Chondrocyte (in vitro differentiated cells): ENCODE measurements at places on chromosomes 7 and 10. TPM values are rescaled to one million over a fixed set of nuclear protein-coding genes. Genes with fewer than 3 reads are reported as not detected.

DNA sequence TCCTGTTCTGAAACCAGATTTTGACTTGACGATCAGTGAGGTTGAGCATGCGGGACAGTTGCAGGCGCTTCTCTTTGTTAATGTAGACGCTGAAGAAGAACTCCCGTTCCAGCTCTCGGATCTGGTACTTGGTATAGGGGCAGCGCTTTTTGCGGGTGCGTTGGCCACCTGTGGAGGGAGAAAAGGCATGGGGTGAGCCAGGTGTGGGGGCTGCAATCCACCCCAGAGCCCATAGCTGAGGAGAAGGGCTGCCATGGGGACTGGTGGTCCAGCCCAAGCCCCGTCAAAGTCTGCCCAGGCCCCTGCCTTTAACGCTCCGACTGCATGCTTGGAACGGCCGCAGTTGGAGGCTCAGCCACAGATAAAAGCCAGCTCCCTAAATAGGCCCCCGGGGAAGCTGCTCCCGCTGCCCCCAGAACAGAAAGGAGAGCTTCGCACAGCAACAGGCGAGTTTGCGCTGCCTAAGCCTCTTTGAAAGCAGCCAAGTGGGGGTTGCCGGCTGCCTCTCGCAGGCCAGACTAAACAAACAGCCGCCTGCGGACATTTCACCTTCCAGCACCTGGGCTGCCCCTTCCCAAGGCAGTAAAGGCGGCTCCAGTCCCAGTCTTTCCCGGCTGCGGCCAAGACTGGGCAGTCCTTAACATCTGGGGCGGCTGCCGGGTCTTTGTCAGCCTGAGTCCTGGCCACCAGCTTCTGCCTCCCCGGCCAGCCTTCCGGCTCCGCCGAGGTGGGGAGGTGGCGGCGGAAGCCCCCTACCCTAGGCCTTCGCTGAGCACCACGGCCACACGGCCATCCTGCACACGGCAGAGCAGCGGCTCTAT is 2.0 kb downstream of the HOXA11 start:
- DNase-seq = peak; percentile 66

GRCh38 chr7:42876182-42877068 is 35.4 kb downstream of the C7orf25 start:
- DNase-seq = no peak

TRIM50 gene
- not detected in 3 replicates for total RNA-seq

GRCh38 chr7:117270371-117270770 is 52.5 kb downstream of the WNT2 start:
- no peak for DNase-seq

GRCh38 chr7:68122801-68123200 is 1126.2 kb downstream of the TYW1 start:
- no peak for DNase-seq

DNA sequence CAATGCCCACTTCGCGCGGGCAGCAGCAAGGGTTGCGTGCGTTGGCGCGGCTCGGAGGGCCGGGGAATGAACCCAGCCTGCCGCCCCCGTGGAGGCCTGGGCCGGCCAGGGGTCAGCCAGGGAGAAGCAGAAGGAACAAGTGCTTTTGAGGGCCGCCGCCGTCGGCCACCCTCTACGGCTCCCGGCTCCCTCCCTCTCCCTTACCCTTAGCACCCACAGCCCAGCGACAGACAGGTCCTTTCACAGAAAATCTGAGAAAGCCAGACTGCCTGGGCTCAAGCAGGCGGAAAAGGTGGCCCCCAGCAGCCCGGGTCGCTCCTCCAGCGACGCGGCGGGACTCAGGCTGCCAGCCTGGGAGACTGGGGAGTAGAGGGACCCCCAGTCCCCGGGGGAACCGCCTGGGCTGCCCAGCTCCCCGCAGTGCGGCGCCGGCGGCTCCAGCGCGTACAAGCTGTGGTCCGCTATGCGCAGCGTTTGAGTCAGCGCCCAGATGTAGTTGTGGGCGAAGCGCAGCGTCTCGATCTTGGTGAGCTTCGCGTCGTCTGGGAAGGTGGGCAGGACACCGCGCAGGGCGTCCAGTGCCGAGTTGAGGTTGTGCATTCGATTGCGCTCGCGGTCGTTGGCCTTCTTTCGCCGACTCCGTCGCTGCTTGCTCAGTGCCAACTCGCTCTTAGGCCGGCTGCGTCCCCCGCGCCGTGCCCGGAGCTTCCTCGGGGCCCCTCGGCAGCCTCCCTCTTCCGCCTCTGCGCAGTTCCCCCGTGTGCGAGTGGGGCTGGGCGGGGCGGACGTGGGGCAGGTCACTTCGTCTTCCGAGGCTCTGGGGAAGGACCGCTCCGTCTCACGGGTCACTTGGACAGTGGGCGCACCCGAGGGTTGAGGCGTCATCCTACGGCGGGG is 815 bp downstream of the NEUROG3 start:
- DNase-seq = no peak

DNA sequence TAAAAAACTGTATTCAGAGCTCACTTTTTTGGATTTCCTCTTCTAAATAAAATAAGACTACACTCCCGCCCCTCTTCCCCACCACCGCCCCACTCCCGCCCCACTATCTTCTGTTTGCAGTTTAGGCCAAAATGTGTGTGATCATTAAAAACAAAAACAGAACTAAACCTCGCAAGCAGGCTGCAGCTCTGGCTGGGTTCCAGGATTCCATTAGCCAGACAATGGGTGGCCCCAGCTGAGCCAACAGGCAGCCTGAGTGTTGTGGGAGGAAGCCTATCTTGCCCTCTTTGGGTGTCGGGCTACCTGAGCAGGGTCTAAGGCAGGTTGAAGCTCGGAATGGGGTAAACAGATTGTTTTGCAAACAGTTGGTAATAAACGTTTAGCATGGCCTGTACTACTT is 41.7 kb downstream of the ARL4A start:
- DNase-seq = no peak

GRCh38 chr10:47160967-47161366 is 139.0 kb upstream of the GDF10 start:
- no peak for DNase-seq

SPAM1 gene
- not detected in 3 replicates for total RNA-seq

GRCh38 chr7:21261627-21262594 is 166.0 kb upstream of the SP4 start:
- DNase-seq = no peak

- no peak for DNase-seq
These were observed 54.1 kb downstream of the FOXL3 start for GRCh38 chr7:343864-344607.

DNA sequence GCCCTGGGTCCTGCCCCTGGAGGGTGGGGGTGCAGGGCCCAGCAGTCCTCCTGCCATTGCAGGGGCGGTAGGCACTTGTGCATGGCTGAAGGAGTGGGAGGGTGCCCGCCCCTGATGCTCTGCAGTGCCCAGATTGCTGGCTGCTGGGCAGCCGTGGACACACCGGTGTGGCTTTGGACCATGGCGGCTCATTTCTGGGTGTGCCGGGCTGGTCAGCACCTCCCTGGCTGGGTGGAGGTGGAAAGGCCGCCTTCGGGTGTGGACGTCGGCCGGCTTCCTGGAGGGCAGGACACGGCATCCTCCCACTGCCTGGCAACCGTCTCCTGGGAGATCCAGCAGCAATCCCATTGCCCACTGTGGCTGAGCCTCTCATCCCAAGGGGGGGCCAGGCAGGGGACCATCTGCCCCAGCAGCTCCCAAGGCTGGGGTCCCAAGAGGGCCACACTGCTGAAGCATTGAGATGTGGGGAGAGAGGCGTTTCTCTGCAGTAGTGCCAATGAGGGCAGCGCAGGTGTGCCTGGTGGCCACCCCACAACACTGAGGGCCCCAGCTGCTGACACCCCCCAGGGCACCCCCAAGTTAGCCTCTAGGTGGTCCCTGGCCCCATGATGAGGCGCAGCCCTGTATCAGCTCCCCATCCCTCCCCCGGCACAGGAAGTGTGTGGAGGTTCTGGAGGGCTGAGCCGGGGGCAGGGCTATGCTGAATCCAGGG is 12.9 kb downstream of the TTYH3 start:
- no peak for DNase-seq

GRCh38 chr7:152896217-152896616 is 136.7 kb downstream of the ACTR3B start:
- DNase-seq = no peak

GRCh38 chr10:49055221-49055849 is 60.0 kb downstream of the VSTM4 start:
- no peak for DNase-seq

GRCh38 chr7:152922318-152923081 is 162.9 kb downstream of the ACTR3B start:
- DNase-seq = no peak

GPER1 gene
- 5.7 to 9.9 TPM (median 9.5 TPM) in 3 replicates for total RNA-seq

HBP1 gene
- 49.0 to 51.7 TPM (median 49.4 TPM) in 3 replicates for total RNA-seq

HMX3 gene
- total RNA-seq = not detected in 3 replicates

- no peak for DNase-seq
These were observed 468.0 kb upstream of the FZD8 start for GRCh38 chr10:36110097-36110496.

DYDC2 gene
- not detected in 3 replicates for total RNA-seq

DNA sequence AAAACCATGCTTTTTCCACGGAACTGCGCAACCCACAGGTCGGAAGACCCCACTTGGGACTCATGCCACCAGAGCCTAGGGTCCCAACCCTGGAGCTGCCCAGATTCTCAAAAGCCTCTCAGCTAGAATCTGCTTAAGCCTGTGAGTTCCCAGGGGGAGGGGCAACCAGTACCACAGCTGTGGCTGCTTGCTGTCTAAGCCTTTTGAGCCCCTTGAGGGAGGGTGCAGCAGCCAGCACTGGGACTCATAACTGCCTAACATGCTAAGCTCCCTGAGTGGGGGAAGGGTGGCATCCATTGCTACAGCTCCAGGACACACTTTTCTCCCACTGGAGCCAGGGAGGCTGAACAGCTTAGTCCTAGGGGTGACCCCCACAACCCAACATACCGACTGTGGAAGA is 485.6 kb upstream of the GRM3 start:
- no peak for DNase-seq

- no peak for DNase-seq
These were observed 111.9 kb downstream of the TCERG1L start for GRCh38 chr10:131199646-131200045.

DRGX gene
- not detected in 3 replicates for total RNA-seq

DNA sequence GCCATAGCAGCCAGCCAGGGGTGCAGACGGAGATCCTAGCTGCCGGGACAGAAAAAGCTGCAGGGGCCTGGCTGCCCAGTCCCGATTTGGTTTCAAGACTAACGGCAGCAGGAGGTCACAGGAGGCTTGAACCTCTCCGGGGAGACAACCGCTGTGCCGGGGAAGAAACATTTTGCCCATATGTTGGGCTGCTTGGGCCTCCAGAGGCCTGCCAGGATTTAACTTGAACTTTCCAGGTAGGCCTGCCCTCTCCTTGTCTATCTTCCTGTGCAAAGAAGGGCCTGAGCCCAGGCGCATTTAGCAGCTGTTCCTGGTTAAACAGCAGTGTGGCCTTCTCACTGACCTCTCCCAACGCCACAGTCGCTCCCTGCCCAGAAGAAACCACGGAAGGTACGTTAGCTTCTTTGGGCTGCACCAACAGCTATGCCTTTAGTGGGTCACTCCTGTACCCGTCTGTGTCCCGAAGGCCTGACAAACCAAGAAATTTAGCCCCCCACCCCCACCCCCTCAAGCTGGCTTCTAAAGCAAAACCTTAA is 17.1 kb upstream of the PTF1A start:
- DNase-seq = no peak

- DNase-seq = no peak
These were observed 7.0 kb upstream of the SPAG6 start for GRCh38 chr10:22338185-22338900.

NEUROD6 gene
- not detected in 3 replicates for total RNA-seq

DNA sequence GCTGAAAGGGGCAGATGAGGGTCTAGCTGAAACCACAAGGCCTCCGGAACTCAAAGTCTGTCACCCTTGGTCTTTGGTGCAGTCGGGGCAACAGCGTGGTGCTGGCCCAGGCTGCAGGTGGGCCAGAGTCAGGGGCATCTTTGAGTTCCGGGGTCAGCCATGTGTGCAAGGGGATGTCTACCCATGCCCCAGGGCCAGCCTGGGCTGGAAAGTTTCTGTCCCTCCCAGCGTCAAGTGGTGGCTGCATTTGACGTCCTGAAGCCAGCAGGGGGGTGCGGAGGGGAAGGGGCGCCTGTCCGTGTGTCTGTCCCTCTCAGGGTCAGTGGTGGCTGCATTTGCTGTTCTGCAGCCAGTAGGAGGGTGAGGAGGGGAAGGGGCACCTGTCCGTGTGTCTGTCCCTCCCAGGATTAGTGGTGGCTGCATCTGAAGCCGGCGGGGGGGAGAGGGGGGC is 638 bp downstream of the BRAT1 start:
- no peak for DNase-seq

CHN2 gene
- 0.50 to 1.7 TPM (median 0.56 TPM) in 3 replicates for total RNA-seq

SLC26A4 gene
- total RNA-seq = 0.55 to 0.85 TPM (median 0.60 TPM) in 3 replicates

XRCC2 gene
- 0.95 to 3.5 TPM (median 1.3 TPM) in 3 replicates for total RNA-seq

GRCh38 chr10:44986670-44987069 is 8.1 kb upstream of the DEPP1 start:
- no peak for DNase-seq

- DNase-seq = no peak
These were observed 51.1 kb upstream of the NANOS1 start for GRCh38 chr10:118978316-118978997.

DNA sequence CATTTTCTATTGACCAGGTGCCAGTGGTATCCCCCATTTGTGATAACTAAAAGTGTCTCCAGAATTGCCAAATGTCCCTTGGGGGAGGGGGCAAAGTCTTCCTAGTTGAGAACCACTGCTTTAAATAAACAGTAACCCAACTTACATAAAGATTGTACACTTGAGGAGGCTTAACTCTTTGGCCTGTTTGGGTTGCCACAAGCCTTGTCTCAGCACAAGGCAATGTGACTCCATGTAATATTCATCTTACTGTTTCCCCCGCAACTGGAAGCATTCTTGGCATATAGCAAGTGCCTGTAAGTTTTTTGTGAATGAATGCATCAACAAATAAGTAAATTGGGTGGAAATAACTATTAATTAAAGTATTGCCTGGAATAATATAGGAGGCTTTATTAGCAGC is 108.3 kb downstream of the ANK3 start:
- DNase-seq = no peak

ASAH2 gene
- total RNA-seq = 1.2 to 5.8 TPM (median 2.7 TPM) in 3 replicates

STK31 gene
- total RNA-seq = 0.07 to 0.13 TPM in 2 of 3 replicates, not detected in the other

GRCh38 chr7:149664666-149665065 is 108.7 kb downstream of the ZNF467 start:
- no peak for DNase-seq

DNA sequence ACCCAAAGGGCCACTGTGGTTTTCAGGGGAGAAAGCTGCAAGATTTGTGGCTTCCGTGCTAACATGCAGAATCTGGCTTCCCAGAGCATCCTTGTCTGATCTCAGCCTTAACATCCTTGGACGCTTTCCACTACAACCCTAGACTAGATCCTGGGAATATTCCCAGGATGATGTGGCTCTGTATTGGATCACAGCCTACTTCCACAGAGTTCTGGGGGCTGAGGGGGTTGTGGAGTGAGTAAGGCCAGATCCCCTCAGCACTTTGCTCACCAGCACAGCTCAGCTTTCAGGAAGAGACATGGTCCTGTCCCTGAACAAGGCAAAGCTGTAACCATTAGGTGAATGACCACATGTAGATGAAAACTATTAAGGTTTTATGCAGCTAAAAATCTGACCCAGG is 241.3 kb upstream of the MYO3A start:
- DNase-seq = no peak

GRCh38 chr10:127198307-127198706 is 1.9 kb upstream of the INSYN2A start:
- DNase-seq = no peak

OR2A5 gene
- not detected in 3 replicates for total RNA-seq
